ENCODE measurements at places on chromosomes 2 and 18.
A peak's percentile ranks its signal among the peaks of the same experiment; 100 is the strongest.

- DNase-seq: no peak
Measured at GRCh38 chr2:64786343-64787018, 132.8 kb upstream of the SERTAD2 start.

- peak; percentile 96 for DNase-seq
Measured at GRCh38 chr2:127106991-127107621, at the start of gene BIN1. TSS of gene BIN1 (minus strand) at chr2:127107154. CDS start at chr2:127106943, 211 bp downstream.

- no peak for DNase-seq
Measured at GRCh38 chr18:65994302-65994701, 243.5 kb downstream of the CDH7 start.

DNA sequence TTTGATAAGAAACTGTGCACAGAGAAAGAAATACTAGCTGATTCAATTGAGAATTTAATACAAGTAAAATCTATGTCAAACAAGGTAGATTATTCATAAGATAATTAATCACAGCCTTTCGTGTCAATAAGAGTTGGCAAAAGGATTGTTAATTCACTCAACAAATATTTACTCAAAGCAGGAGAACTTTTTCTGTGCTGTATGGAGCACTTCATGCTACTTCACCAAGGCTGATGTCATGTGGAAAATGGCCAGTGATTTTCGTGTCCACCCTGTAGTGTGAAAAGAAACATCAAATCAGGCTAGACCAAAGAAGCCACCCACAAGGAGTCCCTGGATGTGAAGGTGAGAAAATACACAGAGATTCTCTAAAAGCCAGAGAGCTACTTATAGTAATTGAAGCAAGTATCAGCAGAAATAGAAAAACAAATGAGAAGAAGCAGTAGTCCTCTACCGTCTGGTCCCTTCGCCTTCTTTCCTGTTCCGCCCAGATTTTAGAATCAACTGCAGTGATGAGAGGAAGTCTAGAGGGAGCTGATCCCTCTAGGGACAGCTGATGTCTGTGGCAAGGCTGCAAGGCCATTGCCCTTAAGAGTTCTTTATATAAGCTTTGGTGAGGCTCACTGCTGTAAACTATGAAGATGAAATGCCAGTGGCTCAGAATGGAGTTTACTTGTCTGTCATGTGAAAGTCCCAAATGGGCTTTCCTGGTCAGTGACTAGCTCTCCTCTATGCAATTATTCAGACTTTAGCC, 201.3 kb upstream of the APCDD1 start:
- no peak for DNase-seq

GRCh38 chr2:105990624-105991023, 203.5 kb downstream of the UXS1 start:
- no peak for DNase-seq

DNA sequence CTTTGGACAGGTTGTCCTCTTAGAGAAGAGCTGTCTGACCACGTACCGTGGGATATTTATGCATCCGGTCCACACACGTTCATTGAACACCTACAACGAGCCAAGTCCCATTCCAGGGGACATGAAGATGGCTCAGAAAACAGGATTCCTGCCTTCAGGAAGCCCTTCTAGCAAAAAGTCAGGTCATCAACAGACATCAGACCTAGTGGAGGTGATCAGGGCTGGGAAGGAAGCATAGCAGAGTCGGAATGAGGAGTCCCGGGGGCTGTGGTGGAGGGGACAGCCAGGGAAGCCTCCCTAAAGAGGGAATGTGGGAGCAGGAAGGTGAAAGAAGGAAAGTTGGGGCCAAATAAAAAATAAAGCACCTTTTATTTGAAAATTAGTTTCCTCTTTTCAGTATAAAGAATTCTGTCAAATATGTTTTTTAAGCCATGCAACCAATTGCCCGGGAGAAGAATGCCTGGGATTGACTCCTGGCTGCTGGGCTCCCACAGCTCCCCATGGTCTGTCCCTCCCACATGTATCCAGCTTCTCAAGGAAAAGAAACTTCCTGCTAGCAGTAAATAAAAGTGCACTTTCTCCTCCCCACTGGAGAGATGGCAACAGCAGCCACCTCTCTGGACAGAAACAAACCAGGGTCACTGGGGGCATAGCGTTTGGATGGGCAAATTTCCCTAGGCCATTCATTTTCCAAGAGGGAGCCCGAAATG, 144.8 kb downstream of the SMAD7 start:
- no peak for DNase-seq

DNA sequence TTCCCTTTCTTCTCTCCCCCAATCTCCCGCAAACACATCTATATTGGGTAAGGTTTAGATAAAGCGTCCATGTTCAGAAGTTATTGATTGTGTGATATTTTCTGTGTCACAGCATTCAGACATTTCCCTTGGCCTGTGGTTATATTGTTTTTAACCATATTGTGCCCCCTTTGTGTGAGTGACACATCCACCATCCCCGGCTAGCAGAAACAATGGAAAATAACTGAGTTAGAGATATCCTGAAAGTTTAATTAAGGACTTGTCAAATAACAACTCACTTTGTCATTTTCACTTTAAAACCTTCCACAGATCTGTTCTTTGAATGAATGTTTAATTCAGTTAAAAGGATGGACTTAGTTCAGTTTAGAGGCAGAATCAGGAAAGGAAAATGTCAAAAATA, 151.0 kb downstream of the KCNJ3 start:
- no peak for DNase-seq

- DNase-seq: no peak
Measured at GRCh38 chr2:206428783-206429182, 14.5 kb upstream of the ADAM23 start.

GRCh38 chr2:120920454-120921148, 184.9 kb downstream of the GLI2 start:
- DNase-seq: no peak
